SK-MEL-5 (cell line): ENCODE measurements at places on chromosomes 3 and 15.

- DNase-seq, result no peak
Observed at GRCh38 chr3:160008961-160009360, 20.3 kb downstream of the IL12A start.

DNA sequence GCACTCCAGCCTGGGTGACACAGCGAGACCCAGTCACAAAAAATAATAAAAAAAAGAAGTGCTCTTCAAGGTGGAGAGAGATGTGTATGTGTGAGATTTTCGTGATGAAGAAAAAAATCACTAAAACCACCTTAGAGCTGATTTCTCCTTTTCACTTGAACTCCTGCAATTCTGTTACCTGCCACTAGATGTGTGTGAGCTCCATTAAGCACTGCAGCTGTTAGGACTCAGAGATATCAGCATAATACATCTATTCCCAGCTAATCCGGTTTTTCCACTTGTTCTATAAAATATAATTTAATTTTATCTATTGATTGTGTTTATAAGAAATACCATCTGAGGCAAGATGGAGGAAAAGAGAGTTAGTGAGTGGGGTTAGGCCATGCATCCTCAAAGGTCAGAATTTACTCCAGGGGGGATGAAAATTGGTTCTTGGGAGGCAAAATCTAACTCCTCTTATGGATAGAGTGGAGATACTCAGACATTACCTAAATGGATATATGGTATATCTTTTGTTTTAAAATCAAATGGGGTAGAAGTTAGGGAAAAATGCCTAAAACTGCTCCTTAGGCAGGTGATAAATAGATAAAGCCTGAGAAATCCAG is 152.7 kb downstream of the IL20RB start:
- DNase-seq, result peak; percentile 64

DNA sequence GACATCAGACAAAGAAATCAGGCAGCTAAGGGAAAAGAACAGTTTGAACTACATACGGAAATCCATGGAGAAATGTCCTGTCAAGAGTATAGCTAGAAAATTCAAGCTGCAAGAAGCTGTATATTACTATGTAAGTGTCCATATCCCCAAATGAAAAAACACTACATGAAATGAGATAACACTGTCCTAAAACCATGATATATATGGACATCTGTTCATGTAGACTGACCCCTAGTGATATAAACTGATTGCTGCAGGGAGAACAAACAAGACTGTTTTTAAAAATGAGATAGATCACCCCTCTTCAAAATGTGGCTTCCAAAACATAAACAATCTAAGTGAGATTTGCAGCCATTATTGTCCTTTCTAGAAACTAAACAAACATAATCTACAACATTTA is 985.6 kb downstream of the EPHA3 start:
- DNase-seq, result peak; percentile 66

GRCh38 chr3:161893972-161894371 is 397.4 kb downstream of the OTOL1 start:
- DNase-seq, result no peak

GRCh38 chr3:46386205-46386604 is 15.5 kb downstream of the CCR5 start:
- peak; percentile 47 for DNase-seq

GRCh38 chr3:69091389-69092029 is 6.8 kb downstream of the ARL6IP5 start:
- no peak for DNase-seq

GRCh38 chr3:111517801-111518200 is 24.2 kb upstream of the CD96 start:
- DNase-seq, result no peak

DNA sequence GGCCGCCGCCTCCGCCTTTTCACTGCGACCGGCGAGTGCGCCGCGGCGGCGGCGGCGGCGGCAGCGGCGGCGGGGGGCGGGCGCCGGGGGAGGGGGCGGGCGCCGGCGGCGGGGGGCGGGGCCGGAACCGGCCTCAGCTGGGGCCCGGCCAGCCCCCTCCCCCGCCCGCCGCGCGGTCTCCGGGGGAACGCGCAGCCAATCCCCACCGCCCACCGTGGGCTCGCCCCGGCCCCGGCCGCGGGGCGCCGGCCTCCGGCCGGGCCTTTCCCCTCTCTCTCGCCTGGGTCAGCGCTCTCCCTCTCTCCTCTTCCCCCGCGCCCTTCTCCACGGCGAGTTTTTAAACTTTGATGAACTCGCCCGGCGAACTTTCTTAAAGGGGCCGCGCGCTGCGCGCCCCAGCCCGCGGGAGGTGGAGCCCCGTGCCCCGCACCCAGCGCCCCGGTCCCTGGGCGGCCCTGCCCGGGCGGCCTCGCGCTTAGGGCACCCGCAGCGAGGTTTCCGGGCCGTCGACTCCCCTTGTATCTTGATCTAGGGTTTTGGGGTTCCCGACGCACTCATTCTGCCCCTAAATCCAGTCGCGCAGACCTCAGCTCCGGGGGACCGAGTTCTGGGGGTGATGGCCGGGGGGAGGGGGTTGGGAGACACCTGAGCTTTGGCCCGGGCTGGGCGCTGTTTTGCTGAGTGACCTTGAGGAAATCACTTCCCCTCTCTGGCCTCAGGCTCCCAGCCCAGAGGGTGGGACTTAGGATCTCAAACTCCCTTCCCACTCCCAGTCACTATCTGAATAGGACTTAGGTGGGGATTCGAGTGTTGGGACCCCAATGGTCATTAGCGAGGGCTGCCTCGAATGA is at the start of gene RBPMS2:
Gene RBPMS2, minus strand, starts transcription at position 39 of the 851 bp plus-strand sequence. CDS start 270 bp downstream, outside the sequence.
- DNase-seq, result peak; percentile 36

DNA sequence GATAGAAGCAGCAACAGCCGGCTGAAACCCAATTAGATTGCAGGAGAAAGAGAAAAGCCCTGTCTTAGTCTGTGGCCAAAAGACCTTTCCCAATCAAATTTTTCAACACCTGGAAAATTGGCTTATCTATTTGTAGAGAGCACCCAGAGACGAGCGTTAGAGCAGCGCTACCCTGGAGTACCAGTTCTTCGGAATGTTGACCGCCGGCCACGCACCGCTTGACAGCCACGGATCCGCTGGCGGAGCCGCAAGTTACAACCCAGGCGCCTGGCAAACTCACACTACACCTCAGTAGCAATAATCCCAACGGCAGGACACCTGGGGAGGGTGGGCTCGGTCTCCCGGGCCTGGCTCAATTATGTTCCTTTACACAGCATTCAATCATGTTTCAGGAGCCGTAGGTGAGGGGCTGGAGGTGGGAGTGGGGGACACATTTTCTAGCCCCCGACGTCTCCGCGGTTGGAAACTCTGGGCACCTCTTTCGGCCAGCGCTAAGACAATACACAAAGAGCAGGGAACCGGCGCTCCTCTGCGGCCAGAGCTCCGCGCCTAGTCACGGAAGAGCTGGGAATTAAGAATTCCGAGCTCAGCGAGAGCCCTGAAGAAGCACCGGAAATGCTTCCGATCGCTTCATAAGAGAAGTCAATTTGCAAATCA is 1.2 kb downstream of the MB21D2 start:
- DNase-seq, result no peak

GRCh38 chr3:117788061-117788460 is 1078.5 kb downstream of the TUSC7 start:
- DNase-seq, result no peak

DNA sequence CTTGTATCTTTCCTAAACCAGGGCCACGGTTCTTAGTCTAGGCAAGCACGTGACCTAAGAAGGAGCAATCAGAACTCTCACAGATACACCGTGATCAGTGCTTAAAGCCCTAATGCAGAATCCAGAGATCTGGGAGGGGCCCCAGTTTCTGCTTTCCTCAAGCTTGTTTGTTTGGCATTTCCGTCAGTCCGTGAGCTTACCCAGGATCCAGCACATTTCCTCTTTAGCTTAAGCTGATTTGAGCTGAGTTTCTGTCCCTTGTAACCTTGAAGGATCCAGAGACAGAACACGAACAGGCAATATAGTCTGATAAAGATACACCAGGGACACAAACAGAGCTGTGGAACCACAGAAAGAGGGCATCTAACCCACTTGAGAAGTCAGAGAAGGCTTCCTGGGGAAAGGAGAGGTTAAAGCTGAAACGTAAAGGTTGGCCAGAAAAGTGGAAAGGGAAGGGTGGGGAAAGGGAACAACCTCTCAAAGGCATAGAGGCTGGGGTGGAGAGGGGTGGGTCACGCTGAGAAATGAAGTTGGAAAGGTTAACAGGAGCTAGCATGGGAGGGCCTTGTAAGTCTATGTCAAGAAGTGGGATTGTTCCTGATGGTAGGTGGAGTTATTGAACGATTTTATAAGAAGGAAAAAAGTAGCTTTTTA is 42.1 kb upstream of the RARB start:
- DNase-seq, result no peak

DNA sequence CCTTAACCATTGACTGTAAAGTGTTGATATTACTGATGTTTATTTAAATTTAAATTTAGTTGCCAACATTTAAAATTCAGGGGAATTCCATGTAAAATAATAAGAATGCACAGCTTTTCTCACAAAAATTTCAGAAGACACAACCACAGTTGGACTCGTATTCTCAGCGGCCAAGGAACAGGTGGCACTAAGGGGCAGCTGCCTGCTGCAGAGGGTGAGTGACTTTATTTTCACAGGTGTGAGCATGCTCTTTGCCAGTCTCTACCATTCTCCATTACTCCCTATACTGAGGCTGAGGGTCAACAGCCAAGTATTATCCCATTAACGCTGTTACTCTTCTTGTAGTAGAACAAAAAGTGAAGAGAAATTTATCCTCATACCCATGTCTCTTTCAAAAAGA is 92.1 kb upstream of the GADL1 start:
- DNase-seq, result no peak

DNA sequence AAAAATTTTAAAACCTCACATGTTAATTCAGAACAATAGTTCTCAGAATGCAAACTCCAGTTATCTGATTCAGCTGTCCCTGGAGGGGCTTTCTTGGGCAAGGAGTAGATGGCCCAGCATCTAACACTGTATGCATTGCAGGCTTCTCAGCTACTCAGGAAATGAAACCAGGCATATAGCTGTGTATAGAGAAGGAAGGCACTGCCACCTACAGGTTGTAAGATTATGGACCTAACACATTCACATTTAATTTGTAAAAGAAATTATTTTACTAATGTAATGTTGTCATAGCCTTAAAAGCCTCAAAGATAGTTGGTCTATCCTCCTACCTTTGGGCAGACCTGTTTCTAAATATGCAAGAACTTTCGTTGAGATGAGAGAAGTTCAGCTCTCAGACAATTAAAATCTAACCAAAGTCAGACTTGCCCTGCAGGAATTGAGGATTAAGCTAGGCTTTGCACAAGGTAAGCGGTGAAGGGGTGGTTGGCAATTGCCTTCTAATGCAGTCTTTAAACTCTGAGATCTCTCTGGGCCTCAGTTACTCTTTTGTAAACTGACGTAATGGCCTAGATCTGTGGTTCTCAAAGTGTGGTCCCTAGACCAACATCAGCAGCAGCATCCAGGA is 132.8 kb upstream of the SLC24A5 start:
- DNase-seq, result peak; percentile 85
